ENCODE measurements at places on chromosomes 11 and 22.

- DNase-seq = no peak
Observed at GRCh38 chr11:1123970-1124369, 33.8 kb upstream of the MUC5AC start.

DNA sequence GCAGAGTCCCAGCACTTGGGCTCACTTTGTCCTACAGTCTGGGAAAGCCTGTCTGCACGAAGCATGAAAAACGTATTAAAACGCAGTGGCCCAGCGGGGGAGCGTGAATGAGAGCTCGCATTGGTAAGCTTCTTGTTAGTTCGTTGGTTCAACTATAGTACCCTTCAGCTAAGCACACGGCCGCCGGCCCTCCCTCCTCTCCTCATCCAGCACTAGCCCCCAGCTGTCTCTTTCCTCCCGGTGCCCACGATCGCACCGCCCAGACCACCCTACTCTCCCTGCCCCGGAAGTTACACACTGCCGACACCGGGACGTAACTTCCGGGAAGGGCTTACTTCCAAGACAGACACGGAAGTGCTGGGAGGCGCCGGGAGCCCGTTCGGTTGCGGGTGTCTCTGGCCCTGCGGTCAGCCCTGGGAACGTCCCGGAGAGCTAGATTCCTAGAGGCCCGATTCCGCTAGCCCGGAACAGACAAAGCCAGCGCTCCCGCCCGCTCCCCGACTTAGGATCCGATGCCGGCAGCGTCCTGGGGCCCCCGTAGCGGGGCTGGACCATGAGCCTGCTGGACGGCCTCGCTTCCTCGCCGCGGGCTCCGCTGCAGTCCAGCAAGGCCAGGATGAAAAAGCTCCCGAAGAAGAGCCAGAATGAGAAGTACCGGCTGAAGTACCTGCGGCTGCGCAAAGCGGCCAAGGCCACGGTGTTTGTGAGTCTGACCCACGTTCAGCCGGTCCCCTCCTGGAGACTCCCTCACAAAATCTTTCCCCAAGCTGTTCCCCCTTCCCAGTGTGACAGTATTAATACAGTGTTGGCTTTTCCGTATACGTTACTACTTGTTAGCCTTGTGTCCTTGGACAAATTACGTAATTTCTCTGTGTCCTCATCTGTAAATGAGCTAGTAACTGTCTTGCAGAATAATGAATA, at the start of gene TBRG1:
Gene TBRG1, plus strand, starts transcription at position 334 of the 921 bp plus-strand sequence. Its CDS starts 220 bp downstream, at position 554.
- peak; percentile 92 for DNase-seq

GRCh38 chr22:37742376-37743171, 45.7 kb downstream of the TRIOBP start:
- no peak for DNase-seq

DNA sequence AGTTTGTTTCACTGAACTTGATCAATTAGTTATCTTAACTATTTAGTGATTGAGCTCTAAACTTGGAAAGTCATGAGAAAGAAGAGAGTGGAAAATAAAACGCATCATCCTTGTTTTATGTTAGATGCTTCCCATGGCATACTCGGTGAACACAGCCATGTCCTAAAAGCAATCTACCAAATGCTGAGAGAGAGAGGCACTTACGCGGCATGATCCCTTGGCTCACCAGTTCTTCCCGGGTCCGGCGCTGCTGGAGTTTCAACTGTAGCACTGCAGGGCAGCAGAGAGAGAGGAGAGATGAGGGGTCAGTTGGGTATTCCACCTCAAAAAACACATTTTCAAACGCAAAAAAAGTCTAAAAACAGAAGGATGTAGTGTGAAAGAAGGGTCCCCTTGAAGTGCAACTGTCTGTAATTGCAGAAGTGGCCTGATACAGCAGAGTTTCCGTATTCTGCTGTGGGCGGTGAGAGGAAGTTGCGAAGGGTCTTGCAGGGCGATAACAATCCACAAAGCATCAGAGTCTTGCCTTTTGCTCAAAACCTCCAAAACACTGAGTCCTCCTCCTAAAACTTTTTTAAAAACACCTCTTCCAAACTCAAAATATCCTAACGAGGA, 92.7 kb downstream of the SGSM3 start:
- DNase-seq = peak; percentile 54

GRCh38 chr11:120959189-120959588, 64.7 kb upstream of the TBCEL start:
- DNase-seq = no peak

Measured in CMK (cell line).